ENCODE measurements at places on chromosomes 12 and 14.
A peak's percentile ranks its signal among the peaks of the same experiment; 100 is the strongest.

GRCh38 chr14:68729556-68729955 is 63.3 kb downstream of the ZFP36L1 start:
- no peak for DNase-seq

- DNase-seq = no peak
These were observed 50.1 kb downstream of the CCDC88C start for GRCh38 chr14:91367173-91368171.

GRCh38 chr12:27212861-27213260 is 31.2 kb upstream of the STK38L start:
- DNase-seq = no peak

- no peak for DNase-seq
These were observed 101.6 kb upstream of the KRAS start for GRCh38 chr12:25352083-25352918.

- DNase-seq = no peak
These were observed 204.1 kb downstream of the TRHDE start for GRCh38 chr12:72476301-72476700.

- no peak for DNase-seq
These were observed 46.9 kb downstream of the KLHL28 start for GRCh38 chr14:44914849-44915248.

DNA sequence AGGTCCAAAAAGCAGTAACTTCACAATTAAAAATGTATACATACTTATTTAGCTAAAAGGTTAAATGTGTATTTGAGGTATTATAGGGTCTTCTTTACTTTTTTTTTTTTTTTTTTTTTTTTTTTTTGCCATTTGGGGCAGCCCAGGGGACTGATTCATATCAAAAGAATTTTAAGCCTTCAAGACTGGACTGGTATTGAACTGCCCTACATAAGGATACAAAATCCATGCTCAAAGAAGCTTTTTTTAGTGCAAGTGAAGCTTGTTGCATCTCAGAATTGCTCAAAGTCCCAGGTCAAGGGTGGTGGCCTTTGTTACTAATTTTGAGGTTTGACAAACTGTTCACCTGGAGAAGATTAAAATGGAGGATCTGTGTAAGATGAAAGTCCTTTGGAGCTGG is 124.0 kb downstream of the APAF1 start:
- no peak for DNase-seq

- DNase-seq = peak; percentile 73
These were observed at the start of gene SUSD6 for GRCh38 chr14:69611172-69612013. Gene SUSD6 (plus strand): TSS chr14:69611596. CDS start chr14:69658593, 46,997 bp downstream.

DNA sequence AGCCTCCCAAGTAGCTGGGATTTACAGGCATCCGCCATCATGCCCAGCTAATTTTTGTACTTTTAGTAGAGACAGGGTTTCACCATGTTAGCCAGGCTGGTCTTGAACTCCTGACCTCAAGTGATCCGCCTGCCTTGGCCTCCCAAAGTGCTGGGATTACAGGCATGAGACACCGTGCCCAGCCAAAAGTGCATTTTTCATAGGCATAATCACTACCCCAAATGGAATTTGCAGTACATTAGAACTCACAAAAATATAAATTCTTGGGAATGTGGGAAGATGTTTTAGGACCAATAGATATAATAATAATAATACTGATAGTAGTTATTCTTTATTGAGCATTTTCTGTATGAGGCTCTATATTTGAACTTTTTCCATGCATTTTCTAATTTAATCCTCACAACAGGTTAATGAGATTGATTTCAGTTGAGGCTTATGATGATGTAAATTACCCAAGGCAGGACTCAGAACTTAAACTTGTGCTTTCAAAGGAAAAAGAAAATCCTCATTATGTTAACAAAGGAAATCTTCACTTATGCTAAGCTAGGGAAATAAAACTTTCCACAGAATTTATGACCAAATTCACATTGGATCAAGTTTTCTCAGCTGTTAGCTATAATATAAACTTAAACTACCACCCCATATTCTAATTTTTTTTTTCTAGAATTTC is 121.6 kb downstream of the SRGAP1 start:
- DNase-seq = no peak

DNA sequence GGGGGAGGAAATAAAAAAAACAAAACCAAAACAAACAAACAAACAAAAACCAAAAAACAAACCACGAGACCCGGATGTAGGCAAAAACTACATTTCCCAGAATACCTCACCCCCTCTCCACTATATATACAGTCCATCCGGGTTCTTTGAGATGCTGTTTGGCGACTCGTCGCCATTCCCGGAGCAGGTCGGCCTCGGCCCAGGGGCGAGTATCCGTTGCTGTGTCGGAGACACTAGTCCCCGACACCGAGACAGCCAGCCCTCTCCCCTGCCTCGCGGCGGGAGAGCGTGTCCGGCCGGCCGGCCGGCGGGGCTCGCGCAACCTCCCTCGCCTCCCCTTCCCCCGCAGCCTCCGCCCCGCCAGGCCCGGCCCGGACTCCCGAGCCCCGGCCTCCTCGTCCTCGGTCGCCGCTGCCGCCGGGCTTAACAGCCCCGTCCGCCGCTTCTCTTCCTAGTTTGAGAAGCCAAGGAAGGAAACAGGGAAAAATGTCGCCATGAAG is at the start of gene RNF10:
RNF10 (plus strand) TSS at position 154 of the 500 bp plus-strand sequence. CDS start 456 bp downstream, outside the sequence.
- DNase-seq = peak; percentile 70

DNA sequence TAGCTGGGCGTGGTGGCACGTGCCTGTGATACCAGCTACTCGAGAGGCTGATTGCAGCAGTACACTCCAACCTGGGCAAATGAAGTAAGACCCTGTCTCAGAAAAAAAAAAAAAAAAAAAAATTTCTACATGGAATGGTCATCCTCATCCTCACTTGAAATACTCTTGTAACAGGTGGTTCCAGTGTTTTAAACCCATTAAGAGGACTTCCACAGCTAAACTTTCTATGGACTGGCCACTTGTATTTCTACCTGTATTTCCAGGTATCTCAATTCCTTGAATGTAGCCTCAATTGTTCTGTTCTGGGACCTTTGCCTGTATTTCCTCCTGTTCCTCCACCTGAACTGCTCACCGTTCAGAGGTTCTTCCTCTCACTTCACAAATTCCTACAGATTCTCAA is 11.8 kb upstream of the PHLDA1 start:
- no peak for DNase-seq

DNA sequence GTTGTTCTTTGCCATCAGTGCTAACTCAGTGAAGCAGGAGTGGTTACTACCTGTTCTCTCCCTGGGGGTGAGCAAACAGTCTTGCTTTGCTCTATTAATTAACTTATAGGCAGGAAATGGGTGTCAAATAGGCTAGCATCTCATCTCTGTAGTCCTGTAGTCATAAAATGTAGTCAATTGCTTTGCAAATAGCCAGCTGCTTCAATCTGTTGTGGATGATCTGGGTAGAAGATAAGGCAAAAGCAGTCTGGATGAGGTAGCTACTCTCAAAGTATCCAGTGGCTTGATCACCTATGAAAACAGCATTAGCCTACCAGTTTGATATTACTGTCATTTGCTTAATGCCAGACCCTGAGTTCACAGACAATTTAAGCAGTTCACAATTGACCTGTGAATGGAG is 369.0 kb upstream of the TMTC1 start:
- DNase-seq = no peak

DNA sequence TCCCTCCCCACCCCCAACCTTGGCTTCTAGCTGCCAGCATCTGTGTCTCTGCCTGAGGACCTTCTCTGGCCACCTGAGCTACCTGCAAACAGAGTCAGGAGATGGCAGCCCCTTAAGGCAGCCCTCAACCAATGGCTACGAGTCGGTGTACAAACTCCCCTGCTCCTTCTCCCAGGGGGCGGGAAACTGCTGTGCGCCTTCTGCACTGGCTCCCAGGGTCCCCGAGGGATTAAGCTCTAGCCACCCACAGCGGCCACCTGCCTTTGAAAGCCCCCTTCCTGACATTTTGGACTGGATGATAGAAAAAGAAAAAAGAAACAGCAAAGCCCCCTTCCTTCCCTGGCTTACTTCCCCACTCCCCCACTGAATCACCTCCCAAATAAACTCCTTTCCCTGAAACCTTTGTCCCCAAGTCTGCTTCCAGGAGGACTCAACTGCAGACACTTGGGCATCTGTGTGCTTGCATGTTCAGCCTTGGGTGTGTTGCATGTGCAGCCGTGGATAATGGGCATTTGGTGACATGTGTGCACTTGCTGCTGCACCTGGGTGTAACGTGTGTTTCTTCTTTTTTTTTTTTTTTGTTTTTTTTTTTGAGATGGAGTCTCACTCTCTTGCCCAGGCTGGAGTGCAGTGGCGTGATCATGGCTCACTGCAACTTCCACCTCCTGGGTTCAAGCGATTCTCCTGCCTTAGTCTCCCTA is 6.0 kb downstream of the SDS start:
- no peak for DNase-seq

- DNase-seq = no peak
These were observed 38.7 kb upstream of the DUSP6 start for GRCh38 chr12:89390802-89391673.

GRCh38 chr14:48937541-48938195 is 648.5 kb downstream of the RPS29 start:
- DNase-seq = no peak

DNA sequence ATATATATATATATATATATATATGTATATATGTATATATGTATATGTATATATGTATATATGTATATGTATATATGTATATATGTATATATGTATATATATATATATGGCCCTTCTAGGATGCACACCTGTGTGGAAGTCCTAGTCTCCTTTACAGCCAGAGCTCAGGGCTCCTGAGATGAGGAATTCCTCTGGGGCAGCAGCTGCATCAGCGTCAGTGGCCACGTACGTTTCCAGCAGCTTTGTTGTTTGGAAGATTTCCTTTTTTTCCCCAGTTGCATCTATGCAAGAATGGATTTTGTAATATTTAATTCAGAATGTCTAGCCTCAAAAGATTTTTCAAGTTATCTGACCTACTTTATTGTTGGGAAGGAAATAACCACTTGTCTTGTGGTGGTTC is 68.6 kb downstream of the TNFAIP2 start:
- no peak for DNase-seq

DNA sequence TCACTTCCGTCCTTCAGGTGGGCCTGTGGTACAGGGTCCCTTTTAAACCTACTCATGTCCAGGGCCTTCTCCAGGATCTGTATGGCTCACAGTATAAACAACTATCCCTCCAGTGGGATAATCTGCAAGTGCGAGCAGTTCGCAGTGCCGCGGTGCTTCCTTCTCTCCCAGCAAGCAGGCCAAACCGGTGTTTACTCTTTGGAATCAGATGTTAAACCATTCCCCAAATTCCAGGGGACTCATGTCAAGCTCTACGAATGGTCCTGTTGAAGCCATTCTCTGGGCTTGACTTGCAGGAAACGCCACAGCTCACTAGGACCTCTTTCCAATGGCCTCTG is 59.6 kb downstream of the OR11H12 start:
- no peak for DNase-seq

GRCh38 chr14:23172096-23172495 is 11.4 kb downstream of the SLC7A8 start:
- DNase-seq = no peak

DNA sequence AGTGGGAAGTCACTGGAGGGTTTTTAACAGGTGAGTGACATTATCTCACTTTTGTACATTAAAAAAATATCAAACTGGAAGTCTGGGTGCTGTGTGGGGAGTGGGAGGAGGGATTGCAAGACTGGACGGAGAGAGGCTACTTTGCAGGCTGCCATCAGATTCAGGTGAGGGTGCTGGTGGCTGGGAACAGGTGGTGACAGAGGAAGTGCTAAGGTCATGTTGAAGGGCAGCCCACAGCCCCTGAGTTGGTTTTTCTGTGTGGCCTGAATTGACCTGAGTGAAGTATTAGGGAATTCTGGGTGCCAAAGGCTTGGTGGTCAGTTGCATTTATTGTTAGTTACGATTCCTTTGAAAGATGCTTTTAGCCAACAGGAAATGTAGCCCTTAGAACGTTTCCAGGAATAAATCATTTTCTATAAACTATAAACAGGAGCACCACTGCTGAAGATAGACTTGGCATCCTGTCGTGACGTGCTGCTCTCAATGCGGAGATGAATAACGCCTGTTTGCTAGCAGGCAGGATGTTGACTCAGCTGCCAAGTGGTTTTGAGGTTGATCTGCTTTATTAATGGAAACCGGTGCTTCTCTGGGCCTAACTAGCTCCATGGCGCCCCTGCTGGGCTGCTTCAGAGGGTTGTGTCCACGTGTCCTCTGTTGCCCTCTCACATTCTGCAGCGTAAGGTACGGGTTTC is 707.5 kb upstream of the TMEM132C start:
- no peak for DNase-seq

- DNase-seq = no peak
These were observed 121.2 kb downstream of the KCNK10 start for GRCh38 chr14:88201851-88202250.

DNA sequence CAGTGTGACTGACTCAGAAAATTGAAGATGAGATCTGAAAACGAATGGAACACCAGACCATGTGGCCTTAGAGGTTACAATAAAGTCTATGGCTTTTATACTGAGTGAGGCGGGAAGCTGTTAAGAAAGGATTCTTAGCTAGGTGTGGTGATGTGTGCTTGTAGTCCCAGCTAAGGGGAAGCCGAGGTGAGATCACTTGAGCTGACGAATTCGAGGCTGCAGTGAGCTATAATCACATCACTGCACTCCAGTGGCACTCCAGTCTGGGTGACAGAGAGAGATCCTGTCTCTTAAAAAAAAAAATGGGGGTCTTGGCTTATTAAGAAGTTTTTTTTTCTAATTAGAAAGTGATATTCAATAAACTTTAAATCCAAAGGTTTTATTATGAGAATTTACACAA is 678.6 kb downstream of the TMTC2 start:
- DNase-seq = no peak

- no peak for DNase-seq
These were observed 58.9 kb downstream of the SLC25A47 start for GRCh38 chr14:100382106-100382455.

- DNase-seq = no peak
These were observed 316.1 kb downstream of the AACS start for GRCh38 chr12:125381373-125381772.

DNA sequence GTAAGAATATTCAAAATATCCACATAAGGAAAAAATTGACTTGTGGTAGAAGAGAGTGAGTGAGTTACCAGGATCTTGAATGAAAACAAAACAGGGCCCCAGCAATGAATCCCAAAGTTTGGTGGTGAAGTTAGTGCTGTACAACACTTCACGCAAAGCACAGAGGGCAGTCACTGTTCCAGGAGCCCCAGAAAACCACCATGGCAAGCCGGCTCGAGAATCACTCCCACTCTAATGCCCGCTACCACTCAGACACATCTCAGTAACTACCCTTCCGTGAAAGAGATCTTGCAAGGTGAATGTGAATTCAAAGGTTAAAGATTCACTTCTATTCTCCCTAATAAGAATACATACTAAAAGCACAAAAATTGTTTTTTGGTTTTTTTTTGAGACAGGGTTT is 30.1 kb downstream of the CLIP1 start:
- DNase-seq = no peak

- DNase-seq = no peak
These were observed 1.3 kb upstream of the PTGDR start for GRCh38 chr14:52266179-52266578.

GRCh38 chr12:92156139-92156538 is 10.5 kb upstream of the BTG1 start:
- DNase-seq = no peak

- no peak for DNase-seq
These were observed 365 bp upstream of the CCDC88C start for GRCh38 chr14:91417983-91418386.

GRCh38 chr14:102264355-102264754 is 40.6 kb downstream of the MOK start:
- no peak for DNase-seq
